ENCODE measurements at places on chromosomes 11 and 22.

DNA sequence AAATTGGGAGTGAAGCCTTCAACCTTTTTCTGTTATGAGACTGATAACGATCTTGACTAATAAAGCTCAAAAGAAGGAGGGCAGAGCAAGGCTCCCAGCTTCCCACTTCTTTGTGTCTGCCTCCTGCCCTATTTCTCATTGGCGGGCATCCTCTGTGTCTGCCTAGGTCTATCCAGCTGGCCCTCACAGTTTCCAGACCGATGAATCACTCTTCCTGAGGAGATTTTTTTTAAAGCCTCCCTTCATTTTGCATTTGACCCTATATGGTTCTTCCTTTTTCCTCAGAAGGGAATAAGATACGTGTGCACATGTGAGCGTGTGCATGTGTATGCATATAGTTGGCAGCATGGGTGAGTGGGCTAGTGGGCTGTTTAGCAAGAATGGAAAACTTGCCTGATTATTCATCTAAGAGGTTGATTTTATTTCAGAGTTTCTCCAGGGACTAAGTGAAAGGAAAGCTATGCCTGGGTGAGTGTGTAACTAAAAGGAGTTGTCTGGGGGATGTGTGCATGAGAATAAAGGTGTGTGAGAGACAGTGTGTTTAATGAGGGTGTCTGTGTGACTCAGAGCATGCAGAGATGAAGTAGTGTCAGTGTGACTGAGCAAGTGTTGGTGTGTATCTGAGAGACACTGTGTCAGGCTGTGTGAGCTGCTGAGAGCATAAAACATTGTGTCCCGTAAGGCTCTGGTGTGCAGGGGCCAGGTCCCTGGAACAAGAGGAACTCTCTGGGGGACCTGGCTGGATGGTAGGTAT lies 12.2 kb downstream of the PHLDB1 start:
- no peaks in the 10 kb centered on the region for H3K27me3 ChIP-seq
- H3K4me3 ChIP-seq: no peak overlapping the region
- H3K4me1 ChIP-seq: peaks cover 46% of the 10 kb centered on the region
- no peaks in the 10 kb centered on the region for H3K36me3 ChIP-seq
- DNase-seq: peak; percentile 90
- H3K27ac ChIP-seq: peak overlapping the region; percentile 77

DNA sequence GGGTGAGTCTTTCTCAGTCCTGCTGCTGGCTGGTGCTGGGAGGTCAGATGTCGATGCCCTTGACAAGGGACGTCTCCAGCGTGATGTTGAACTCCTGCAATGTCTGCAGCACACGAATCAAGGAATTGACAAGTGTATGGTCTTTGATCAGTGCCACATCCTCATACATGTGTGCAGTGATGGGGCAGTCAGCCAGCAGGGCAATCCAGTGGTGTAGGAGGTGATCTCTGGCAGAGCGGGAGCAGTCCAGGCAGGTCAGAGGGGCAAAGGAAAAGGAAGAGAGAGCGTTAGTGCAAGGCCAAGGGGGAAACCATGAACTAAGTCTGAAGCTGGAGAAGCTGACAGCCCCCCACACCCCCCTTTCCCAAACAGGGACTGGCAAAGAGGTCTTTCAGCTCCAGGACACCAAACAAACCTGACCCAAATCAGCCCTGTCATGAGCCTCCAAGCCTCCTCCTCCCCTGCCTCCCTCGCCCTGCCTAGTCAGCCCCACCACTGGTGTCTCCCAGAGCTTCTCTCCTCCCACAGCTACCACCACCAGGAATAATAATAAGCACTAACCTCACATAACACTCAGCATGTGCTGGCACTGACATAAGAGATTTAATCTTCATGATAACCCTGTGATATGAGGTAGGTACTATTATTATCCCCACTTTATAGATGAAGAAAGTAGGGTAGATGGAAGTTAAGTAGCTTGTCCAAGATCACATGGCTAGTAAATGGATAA lies 48.4 kb upstream of the SCUBE2 start:
- no peak for DNase-seq
- peaks cover 25% of the 10 kb centered on the region for H3K36me3 ChIP-seq
- H3K27me3 ChIP-seq: no peaks in the 10 kb centered on the region
- peak overlapping the region; percentile 8 for H3K27ac ChIP-seq
- peaks cover 24% of the 10 kb centered on the region for H3K4me1 ChIP-seq

GRCh38 chr11:124769806-124770774 lies 8.0 kb upstream of the ESAM start:
- no peak overlapping the region for H3K27ac ChIP-seq
- H3K4me1 ChIP-seq: no peaks in the 10 kb centered on the region
- H3K27me3 ChIP-seq: no peaks in the 10 kb centered on the region
- peaks cover 21% of the 10 kb centered on the region for H3K36me3 ChIP-seq
- DNase-seq: no peak

DNA sequence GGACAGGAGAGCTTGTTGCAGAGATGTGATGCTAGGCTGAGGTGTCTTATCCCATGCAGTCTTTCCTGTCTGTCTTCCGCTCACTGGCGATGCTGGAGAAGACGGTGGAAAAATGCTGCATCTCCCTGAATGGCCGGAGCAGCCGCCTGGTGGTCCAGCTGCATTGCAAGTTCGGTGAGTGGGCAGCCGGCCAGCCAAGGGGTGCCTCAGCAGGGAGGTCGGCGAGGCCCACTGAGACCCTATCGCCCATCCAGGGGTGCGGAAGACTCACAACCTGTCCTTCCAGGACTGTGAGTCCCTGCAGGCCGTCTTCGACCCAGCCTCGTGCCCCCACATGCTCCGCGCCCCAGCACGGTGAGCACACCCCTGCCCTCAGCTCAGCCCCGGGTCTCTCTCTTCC lies 1.7 kb downstream of the RAD9A start:
- peaks cover 42% of the 10 kb centered on the region for H3K36me3 ChIP-seq
- peaks cover 15% of the 10 kb centered on the region for H3K4me1 ChIP-seq
- H3K27me3 ChIP-seq: no peaks in the 10 kb centered on the region
- no peak for DNase-seq
- H3K27ac ChIP-seq: no peak overlapping the region

DNA sequence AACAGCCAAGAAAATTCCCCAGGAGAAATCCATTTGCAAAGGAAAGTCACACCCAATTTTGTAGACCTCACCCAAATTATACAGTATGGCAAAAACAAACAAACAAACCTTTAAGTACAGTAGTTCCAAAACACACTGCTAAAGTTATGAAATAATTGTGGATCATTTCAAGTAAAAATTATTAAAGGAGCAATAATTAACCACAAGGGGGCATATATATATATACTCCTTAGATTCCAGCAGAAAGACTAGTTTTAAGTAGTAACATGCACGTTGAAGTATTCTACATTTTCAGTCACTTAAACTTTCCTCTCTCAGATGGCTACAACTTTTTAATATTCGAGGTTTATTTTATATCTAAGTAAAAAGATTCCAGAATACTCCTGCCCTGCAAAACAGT lies 26.8 kb downstream of the RNF141 start:
- peak; percentile 36 for DNase-seq
- H3K27ac ChIP-seq: peak overlapping the region; percentile 43
- H3K27me3 ChIP-seq: no peaks in the 10 kb centered on the region
- peaks cover 36% of the 10 kb centered on the region for H3K36me3 ChIP-seq
- no peak overlapping the region for H3K4me3 ChIP-seq

- DNase-seq: peak; percentile 91
- no peaks in the 10 kb centered on the region for H3K36me3 ChIP-seq
- H3K4me1 ChIP-seq: peaks cover 76% of the 10 kb centered on the region
- H3K27ac ChIP-seq: peak overlapping the region; percentile 92
- no peaks in the 10 kb centered on the region for H3K27me3 ChIP-seq
- no peak overlapping the region for H3K4me3 ChIP-seq
Measured at GRCh38 chr11:10650166-10650565, 43.4 kb downstream of the IRAG1 start.

DNA sequence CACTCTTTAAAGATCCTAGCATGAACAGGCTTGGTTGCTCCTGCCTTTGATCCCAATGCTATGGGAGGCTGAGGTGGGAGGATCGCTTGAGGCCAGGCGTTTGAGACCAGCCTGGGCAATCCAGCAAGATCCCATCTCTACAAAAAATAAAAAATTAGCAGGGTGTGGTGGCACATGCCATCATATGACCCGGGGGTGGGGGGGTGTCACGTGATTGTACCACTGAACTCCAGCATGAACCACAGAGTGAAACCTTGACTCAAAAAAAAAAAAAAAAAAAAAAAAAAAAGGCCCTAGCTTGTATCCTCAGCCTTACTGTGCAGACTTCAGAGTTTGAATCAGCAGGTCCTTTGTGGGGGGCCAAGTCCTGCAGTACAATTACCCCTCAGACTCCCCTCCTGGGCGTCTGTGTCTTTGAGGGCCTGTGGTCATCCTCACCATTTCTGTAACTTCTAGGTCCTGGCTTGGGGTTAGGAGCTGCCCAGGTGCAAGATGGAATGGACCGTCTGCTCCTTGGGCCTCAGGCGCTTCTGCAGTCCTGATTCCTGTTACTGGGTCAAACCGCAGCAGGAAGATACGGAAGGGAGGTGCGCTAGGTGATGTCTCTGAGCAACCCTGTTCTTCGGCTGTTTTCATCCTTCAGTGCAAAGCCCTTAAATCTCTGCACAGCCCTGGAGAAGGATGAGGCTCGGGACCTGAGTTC lies 208.1 kb downstream of the CTTN start:
- H3K36me3 ChIP-seq: no peaks in the 10 kb centered on the region
- H3K27me3 ChIP-seq: no peaks in the 10 kb centered on the region
- H3K27ac ChIP-seq: no peak overlapping the region
- peaks cover 14% of the 10 kb centered on the region for H3K4me1 ChIP-seq
- DNase-seq: no peak

DNA sequence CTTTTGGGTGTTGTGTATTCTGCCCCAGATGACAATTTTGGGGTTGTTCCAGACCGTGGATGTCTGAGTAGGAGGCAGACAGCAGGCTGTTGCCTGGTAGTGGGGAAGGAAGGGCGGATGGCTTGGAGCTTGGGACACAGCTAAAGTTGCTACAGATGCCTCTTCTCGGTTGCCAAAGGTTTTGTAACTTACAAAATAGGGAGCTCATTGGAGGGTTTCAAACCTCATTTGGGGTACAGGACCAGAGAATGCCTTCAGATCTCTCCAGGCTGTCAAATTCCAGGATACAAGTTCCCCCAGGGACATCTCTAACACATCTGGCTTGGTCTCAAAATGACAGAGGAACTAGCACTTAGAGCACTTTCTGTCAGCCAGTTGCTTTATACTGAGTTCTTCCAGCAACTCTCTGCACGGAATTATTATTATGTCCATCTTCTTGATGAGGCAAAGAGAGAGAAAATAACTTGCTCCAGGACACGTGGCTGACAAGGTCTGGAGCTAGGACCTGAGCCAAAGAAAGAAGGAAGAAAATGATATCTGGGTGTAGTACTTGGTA lies 56.0 kb downstream of the SLC1A2 start:
- no peak overlapping the region for H3K27ac ChIP-seq
- DNase-seq: no peak
- no peak overlapping the region for H3K4me3 ChIP-seq
- H3K27me3 ChIP-seq: peaks cover 36% of the 10 kb centered on the region

- H3K4me3 ChIP-seq: no peak overlapping the region
- H3K27ac ChIP-seq: no peak overlapping the region
- H3K36me3 ChIP-seq: no peaks in the 10 kb centered on the region
- no peaks in the 10 kb centered on the region for H3K27me3 ChIP-seq
- DNase-seq: peak; percentile 18
Measured at GRCh38 chr22:32720924-32721323, 80.6 kb upstream of the TIMP3 start.

- no peak overlapping the region for H3K27ac ChIP-seq
- no peak overlapping the region for H3K4me3 ChIP-seq
- no peaks in the 10 kb centered on the region for H3K4me1 ChIP-seq
- no peaks in the 10 kb centered on the region for H3K36me3 ChIP-seq
- DNase-seq: no peak
Measured at GRCh38 chr11:85893395-85893794, 38.2 kb downstream of the CCDC83 start.

DNA sequence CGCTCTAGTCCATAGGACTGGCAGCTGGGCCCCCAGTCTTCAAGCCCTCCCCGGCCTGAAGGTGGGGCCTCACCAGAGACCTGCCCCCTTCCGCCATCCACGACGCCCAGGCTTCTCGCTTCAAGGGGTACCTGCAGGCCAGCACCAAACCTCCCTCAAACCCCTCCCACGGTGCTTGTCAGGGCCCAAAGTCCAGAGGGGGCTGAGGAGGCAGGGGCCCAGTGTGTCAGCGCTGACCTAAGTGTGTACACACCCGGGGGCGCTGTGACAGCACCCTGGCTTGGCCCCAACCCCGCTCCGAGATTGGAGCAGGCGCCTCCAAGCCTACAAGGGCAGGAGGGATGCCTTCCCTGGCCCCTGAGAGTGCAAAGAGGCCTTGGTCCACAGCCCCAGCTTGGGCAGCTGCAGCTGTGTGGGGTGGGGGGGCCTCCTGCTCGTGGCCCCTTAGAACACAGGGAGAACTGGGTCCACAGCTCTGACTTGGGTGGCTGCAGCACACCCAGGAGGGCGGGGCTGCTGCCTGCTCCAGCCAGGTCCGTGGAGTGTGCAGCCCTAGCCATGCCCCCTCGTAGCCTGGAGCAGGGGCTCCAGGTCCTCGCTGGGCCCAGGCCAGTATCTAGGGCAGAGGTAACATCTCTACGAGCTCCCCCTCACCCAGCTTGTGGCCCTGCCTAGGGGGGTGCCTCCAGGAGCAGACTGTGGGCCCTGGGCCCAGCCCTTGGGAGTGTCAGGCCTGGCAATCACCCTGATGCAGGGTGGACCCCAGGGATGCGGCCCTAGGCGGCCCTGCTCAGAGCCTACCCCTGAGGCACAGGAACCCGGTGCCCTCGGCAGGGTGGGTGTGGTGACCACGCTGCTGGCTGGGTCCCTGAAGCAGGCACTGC lies 4.9 kb downstream of the SBF2 start:
- H3K36me3 ChIP-seq: no peaks in the 10 kb centered on the region
- H3K27me3 ChIP-seq: no peaks in the 10 kb centered on the region
- H3K27ac ChIP-seq: no peak overlapping the region
- no peak overlapping the region for H3K4me3 ChIP-seq
- no peak for DNase-seq
- H3K4me1 ChIP-seq: peaks cover 24% of the 10 kb centered on the region

- H3K36me3 ChIP-seq: no peaks in the 10 kb centered on the region
- H3K4me3 ChIP-seq: no peak overlapping the region
- H3K4me1 ChIP-seq: no peaks in the 10 kb centered on the region
- no peak overlapping the region for H3K27ac ChIP-seq
- H3K27me3 ChIP-seq: no peaks in the 10 kb centered on the region
Measured at GRCh38 chr22:26545385-26545784, 33.1 kb upstream of the TFIP11 start.

GRCh38 chr11:37947821-37948220 lies 1349.8 kb upstream of the RAG2 start:
- no peak overlapping the region for H3K4me3 ChIP-seq
- H3K36me3 ChIP-seq: no peaks in the 10 kb centered on the region
- DNase-seq: no peak
- H3K27me3 ChIP-seq: no peaks in the 10 kb centered on the region

GRCh38 chr22:26585104-26585790 lies 4.7 kb downstream of the TPST2 start:
- H3K27ac ChIP-seq: no peak overlapping the region
- no peaks in the 10 kb centered on the region for H3K4me1 ChIP-seq
- H3K36me3 ChIP-seq: no peaks in the 10 kb centered on the region
- no peak overlapping the region for H3K4me3 ChIP-seq
- no peaks in the 10 kb centered on the region for H3K27me3 ChIP-seq
